ENCODE measurements at places on chromosomes 12 and 14.

DNA sequence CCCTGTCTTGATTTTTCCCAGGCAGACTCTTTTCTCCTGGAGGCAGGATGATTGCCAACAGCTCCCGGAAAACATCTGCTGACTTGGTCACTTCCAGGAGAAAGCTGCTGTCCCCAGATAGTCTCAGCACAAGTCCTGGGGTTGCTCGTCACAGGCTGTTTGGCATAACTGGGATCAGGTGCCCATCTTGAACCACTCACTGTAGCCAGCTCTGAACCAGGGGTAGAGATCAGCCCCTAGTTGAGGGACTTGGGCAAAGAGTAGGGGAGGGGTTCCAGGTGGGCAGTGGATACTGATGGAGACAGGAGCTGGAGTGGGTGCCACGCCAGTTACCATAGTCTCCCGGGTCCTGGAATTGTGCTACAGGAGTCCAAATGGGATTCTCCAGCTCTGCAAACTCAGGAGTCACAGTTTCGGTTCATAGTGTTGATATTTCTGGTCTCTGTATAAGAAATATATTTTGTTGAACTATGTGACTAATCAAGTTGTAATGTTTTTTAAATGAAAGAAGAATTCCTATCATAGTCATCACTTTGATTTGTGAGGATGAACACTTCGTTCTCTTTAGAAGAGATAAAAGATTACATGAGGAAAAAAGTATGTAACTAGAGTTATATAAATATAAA lies 1154.5 kb downstream of the AACS start:
- DNase-seq, result no peak

DNA sequence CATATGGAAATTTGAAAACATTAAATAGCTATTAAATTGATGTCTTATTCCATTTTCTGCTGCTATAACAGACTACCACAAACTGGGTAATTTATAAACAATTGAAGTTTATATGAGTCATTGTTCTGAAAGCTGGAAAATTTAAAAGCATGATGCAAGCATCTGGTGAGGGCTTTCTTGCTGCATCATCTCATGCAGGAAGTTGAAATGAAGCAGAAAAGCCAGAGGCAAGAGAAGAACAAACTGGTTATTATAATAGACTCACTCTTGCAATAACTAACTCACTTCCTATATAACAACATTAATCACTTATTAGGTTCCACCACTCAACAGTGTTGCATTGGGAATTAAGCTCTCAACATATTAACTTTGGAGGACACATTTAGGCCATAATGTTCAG lies 1277.4 kb downstream of the LRFN5 start:
- no peak for DNase-seq

- DNase-seq, result peak; percentile 35
Measured at GRCh38 chr14:90235179-90235976, 21.0 kb upstream of the PSMC1 start.

DNA sequence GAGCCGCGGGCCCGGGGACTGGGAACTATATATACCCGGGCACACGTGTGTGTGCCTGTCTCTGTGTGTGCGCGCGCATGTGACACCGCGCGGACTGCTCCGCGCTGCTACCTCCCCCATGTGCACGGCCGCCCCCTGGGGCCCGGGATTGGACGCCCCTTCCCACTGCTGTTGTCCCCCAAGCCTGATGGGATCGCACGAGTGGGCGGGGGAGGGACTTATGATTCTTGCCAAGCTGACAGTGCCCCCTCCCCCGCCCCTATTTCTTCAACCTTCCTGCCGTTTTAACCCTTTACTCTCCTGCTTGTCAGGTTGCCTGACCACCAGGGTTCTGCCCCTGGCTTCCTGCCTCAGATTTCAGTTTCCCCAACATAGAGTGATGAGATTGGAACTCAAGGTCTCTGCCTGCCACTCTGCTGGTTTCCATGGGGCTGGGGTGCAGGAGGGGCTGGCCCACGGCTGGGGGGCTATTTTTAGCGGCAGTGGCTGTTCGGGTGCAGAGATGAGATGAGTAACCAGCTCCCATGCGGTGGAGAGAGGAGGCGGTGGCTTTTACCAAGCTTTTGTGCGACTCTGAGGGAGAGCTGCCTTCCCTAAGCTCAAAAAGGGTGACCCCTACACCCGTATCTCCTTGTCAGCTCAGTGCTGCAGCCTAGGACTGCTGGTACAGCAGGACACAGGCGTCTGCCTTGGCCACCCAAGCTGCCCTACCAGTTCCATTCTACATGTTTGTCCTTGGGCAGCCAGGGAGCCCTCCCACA lies at the start of gene DDN:
TSS of gene DDN (minus strand) at position 5 of the 761 bp plus-strand sequence. CDS start 88 bp downstream, outside the sequence.
- no peak for DNase-seq

DNA sequence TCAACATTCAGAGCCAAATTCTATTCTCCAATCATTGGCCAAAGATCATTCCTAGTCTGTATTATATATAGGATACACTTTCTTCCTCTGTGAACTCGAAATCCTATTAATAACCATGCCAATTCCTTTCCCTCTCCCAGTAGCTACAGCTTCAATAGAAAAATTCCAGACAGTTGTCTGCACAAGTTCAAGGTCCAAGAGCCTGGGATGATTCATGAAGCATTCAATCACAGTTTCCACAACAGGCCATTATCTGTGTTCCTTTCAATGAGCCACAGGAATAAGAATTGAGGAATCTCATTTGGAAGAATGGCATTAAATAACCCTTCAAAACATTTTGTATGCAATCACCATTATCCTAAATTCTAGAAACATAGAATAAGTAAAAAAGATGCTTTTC lies 437.4 kb downstream of the RMST start:
- no peak for DNase-seq

DNA sequence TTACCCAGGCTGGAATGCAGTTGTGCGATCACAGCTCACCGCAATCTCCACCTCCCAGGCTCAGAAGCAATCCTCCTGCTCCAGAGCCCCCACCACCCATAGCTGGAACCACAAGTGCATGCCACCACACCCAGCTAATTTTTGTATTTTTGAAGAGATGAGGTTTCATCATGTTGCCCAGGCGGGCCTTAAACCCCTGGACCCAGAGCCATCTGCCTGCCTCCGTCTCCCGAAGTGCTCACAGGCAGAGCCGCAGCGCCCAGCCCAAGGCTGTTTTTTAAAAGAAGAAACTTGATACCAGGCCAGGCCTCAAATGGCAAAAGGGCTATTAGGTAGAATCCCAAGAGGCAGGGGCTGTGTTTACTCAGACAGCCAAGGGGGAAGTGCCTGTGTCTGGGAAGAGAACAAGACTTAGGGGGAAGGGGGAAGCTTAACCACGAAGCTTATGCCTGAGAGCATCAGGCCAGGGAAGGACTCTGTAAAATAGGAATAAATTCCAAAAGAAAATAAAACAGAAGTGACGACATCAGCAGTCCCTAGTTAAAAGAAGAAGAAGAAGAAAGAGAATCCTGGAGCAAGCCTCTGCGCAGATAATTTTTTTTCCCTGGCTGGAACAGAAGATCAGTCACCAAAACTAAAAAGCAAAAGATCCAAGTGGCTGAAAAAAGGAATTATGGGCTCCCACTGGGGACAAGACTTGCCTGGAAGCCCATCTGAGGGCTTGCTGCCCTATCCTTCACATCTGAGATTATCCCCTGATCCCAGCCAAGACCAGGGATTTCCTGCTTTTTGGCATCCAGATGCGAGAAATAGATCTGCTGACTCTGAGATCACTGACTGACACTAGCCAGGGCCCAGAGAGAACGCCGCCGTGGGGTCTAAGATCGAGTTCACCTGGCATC lies 170.5 kb downstream of the NDUFA12 start:
- no peak for DNase-seq

DNA sequence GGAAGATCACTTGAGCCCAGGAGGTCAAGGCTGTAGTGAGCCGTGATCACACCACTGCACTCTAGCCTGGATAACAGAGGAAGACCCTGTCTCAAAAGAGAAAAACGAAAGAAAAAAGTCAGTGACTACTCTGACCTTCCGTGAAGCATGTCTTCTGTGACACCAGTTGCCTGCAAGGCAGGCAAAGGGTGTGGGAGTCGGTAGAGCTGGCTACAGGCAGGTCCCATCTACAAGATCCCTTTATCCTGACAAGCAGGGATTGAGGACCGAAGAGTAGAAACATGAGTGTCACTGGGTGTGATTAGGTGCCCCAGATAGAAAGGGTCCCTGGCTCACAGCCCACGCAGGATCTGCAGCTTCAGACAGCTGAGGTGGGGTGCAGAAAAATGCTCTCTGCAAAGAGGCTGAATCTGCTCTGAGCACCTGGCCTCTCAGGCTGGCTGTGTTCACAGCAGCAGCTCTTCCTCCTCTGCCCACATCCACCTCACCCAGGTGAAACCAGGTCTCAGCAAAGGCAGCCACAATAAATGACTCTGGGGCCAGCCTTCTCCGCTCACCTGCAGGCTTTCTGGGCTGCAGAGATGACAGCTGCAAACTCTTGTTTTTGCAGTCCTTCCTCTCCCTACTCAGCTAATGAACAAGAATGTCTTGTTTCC lies 28.6 kb upstream of the HSP90B1 start:
- no peak for DNase-seq

All from KG1 (cell line).